Left lung (tissue), 14 donors: ENCODE measurements at places on chromosomes 6 and 20. TPM values are rescaled to one million over a fixed set of nuclear protein-coding genes. Genes with fewer than 3 reads are reported as not detected.

DNA sequence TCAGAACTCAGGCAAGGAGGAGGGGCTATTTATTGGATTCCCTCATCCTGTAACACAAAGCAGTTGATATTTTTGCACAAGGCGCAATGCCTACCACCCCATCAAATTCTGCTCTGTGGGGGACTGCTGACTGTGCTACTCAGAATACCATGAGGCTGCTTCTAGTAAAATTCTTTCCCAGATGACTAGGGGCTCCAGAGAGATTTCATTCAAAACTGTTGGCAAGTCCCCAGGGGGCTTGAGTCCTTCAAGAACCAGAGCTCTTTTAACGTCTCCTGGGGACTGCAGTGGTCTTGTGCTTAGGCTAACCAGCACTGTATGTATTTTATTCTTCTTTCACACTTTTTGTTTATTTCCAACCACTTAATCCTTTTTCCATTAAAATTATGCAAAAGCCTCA, 365.9 kb upstream of the AGPAT4 start:
- no peaks in the 10 kb centered on the region for H3K36me3 ChIP-seq
- no peak overlapping the region for H3K27ac ChIP-seq
- DNase-seq = no peak
- no peak overlapping the region for H3K4me3 ChIP-seq

DNA sequence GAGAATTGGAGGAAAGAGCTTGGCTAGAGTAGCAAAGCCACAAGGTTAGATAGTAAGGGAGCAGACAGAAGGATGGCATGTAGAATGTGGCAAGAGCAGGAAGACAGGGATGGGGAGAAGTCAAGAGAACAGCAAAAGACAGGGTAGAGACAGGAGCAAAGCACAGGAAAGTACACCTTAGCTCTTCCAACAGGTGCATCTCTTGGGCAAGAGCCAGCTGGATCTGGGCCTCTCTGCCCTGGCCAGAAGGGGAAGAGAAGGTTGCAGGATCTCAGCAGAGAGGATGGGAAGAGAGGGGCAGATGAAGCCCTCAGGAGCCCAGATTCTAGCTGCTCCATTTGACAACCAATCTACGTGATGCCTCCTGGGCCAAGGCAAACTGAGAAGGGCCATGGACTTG, 16.7 kb downstream of the SCUBE3 start:
- no peak overlapping the region for H3K27ac ChIP-seq
- no peak for DNase-seq
- H3K4me1 ChIP-seq = no peaks in the 10 kb centered on the region

DNA sequence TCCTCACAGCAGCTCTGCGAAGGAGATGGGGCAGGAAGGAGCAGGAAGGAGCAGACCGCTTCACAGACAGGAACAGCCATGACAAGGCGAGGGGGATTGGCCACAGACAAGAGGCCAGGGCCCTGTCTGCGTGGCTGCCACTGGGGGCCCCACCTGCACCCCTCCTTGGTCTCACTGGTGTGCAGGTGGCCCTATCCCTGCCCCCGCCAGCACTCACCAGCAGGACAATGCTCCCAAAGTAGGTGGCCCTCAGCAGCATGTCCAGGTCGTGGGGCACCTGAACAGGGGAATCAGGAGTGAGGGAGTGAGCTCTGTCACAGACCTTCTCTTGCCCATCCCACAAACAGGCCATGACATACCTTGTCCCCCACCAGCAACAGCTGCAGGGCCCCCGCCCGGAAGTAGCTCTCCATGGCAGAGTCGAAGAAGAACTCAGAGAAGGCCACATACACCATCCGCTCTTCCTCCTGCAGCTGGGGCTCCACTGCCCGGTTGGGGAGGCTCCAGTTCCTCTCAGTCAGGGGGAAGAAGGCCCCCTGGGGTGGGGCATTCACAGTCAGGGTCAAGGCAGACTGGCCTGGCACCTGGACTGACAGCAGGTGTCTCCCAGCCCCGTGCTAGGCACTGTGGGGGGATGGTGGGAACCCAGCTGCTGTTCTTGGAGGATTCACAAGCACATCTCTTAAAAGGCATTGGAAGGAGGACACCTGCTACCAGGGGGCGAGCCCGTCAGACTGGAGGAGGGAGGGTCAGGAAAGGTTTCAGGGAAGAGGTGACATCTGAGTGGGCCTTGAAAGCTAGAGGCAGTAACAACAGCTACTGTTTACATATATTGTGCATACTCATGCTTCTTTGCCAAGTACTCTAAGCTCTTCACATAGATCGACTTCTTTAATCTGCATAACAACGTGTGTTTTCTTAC, 7.1 kb downstream of the PLTP start:
- H3K27me3 ChIP-seq = no peaks in the 10 kb centered on the region
- no peaks in the 10 kb centered on the region for H3K36me3 ChIP-seq
- no peak for DNase-seq
- no peak overlapping the region for H3K4me3 ChIP-seq
- no peak overlapping the region for H3K27ac ChIP-seq

GRCh38 chr20:38156888-38157634, 8.0 kb downstream of the TGM2 start:
- H3K36me3 ChIP-seq = peaks cover 32% of the 10 kb centered on the region
- H3K27ac ChIP-seq = peak overlapping the region; percentile 78
- H3K27me3 ChIP-seq = no peaks in the 10 kb centered on the region
- peaks cover 87% of the 10 kb centered on the region for H3K4me1 ChIP-seq

GRCh38 chr6:37242429-37243052, 15.0 kb upstream of the TBC1D22B start:
- H3K4me1 ChIP-seq = peaks cover 16% of the 10 kb centered on the region
- H3K36me3 ChIP-seq = no peaks in the 10 kb centered on the region
- no peak overlapping the region for H3K4me3 ChIP-seq

GRCh38 chr6:148217051-148217450, 125.6 kb upstream of the SASH1 start:
- no peaks in the 10 kb centered on the region for H3K27me3 ChIP-seq
- no peak for DNase-seq
- H3K4me1 ChIP-seq = no peaks in the 10 kb centered on the region
- H3K27ac ChIP-seq = no peak overlapping the region

GRCh38 chr6:43828711-43829110, 58.7 kb downstream of the VEGFA start:
- no peak overlapping the region for H3K27ac ChIP-seq
- H3K36me3 ChIP-seq = no peaks in the 10 kb centered on the region
- no peaks in the 10 kb centered on the region for H3K27me3 ChIP-seq
- peaks cover 13% of the 10 kb centered on the region for H3K4me1 ChIP-seq

DNA sequence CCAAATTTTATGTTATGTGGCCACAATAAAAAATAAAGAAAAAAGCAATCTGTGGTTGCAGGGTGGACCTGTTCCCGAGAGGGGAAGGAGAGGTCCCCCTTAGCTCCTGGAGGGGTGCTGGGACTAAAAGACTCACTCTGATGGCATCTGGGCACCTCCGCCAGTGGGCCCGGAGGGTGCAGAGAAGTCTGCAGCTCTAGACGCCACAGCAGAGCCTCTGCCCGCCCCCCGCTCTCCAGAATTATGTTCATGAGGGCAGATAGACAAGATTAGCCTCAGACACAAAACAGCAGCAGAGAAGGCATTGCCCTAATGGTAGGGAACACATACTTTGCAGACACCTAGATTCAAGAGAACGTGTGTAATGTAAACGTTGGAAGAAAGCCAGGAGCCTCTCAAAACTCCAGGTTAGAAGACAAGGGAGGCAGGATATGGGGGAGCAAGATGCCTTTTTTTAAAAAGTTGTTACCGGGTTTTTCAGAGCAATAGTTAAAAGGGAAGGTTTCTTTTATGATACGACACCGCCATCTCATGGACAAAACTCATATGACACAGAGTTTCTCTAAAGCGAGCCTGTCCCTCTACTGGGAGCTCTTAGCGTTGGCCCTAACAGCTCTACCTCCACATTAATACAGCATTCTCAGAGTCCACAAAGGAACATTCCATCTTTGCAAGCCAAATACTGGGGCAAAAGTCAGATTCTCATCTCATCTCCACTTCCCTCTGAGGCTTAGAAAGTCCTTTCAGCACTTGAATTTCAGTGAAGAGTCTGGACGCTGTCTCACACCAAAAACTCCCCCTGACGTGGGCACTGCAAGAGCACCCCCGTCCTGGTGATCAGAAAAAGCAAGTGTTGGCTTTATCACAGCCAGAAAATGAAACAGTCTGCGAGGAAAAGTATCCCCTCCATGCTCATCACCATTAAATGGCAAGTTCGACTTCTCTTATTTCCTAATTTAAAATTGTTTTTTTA, 47.2 kb downstream of the FOXF2 start:
- H3K27me3 ChIP-seq = peaks cover 46% of the 10 kb centered on the region
- no peak overlapping the region for H3K4me3 ChIP-seq
- no peak overlapping the region for H3K27ac ChIP-seq
- DNase-seq = peak; percentile 78
- no peaks in the 10 kb centered on the region for H3K4me1 ChIP-seq

- no peak overlapping the region for H3K4me3 ChIP-seq
- peaks cover 82% of the 10 kb centered on the region for H3K36me3 ChIP-seq
- H3K4me1 ChIP-seq = no peaks in the 10 kb centered on the region
- no peaks in the 10 kb centered on the region for H3K27me3 ChIP-seq
- DNase-seq = no peak
- no peak overlapping the region for H3K27ac ChIP-seq
Observed at GRCh38 chr20:62888406-62888805, 26.8 kb upstream of the TCFL5 start.

- no peaks in the 10 kb centered on the region for H3K4me1 ChIP-seq
- no peak overlapping the region for H3K4me3 ChIP-seq
- DNase-seq = no peak
- no peaks in the 10 kb centered on the region for H3K36me3 ChIP-seq
- H3K27me3 ChIP-seq = no peaks in the 10 kb centered on the region
- no peak overlapping the region for H3K27ac ChIP-seq
Observed at GRCh38 chr6:88872962-88873361, 90.5 kb downstream of the RNGTT start.

- no peak overlapping the region for H3K27ac ChIP-seq
- H3K36me3 ChIP-seq = no peaks in the 10 kb centered on the region
- no peak overlapping the region for H3K4me3 ChIP-seq
- no peaks in the 10 kb centered on the region for H3K4me1 ChIP-seq
Observed at GRCh38 chr20:44296011-44296410, 15.0 kb downstream of the FITM2 start.

- no peak for DNase-seq
- no peaks in the 10 kb centered on the region for H3K27me3 ChIP-seq
- H3K4me3 ChIP-seq = no peak overlapping the region
- H3K4me1 ChIP-seq = no peaks in the 10 kb centered on the region
- H3K27ac ChIP-seq = no peak overlapping the region
Observed at GRCh38 chr6:51350308-51350904, 531.7 kb downstream of the TFAP2B start.

DNA sequence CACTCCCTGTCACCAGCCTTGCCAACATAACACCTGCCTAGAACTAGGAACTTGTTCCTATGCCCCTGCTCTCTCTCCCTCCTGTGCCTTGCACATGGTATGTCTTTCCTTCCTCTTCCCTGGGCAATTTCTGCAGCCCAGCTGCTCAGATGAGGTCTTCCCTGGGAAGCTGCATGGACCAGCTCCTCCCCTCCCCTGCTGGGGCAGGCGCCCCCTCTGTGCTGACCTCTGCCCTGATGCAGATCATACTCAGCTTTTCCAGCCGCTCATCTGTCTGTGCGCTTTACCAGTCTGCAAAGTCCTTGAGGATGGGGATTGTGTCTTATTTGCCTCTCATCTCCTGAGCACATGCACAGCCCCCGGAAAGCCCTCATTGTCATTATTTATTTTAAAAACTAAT, 161.8 kb downstream of the SCML4 start:
- H3K27me3 ChIP-seq = no peaks in the 10 kb centered on the region
- no peak overlapping the region for H3K4me3 ChIP-seq
- H3K4me1 ChIP-seq = peaks cover 4% of the 10 kb centered on the region
- no peaks in the 10 kb centered on the region for H3K36me3 ChIP-seq
- DNase-seq = no peak

DNA sequence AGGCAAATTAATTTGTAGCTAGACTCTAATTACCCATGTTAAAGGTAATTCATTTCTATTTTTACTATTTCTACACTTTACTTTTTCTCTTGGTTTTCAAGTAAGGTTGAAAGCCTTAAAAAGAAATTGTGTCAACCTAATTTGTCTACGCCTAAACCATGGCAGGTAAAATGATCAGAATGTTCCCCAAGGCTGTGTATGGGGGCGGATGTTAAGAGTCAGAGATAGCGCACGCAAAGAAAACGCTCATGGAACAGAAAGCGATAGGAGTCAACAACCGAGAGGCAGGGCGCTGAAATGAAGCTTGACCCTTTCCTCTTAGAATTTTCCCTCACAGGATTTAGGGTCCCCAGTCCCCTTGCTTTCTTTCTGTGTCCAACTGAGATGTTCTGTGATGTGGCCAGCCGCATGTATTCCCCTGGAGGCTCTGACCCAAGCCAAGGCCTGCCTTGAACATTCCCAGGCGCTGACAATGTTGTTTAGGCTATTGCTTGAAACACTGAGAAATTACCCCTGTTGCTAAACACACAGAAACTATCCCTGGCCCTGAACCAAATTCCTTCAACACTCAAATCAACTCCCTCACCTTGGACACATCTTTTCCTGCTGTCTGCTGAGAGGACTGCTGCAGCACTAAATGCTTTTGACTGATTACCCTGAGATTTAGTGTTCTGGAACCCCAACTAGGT, 10.9 kb downstream of the PSMB1 start:
- H3K27me3 ChIP-seq = no peaks in the 10 kb centered on the region
- DNase-seq = no peak
- no peak overlapping the region for H3K4me3 ChIP-seq
- peaks cover 99% of the 10 kb centered on the region for H3K36me3 ChIP-seq
- no peak overlapping the region for H3K27ac ChIP-seq

- no peak overlapping the region for H3K4me3 ChIP-seq
- H3K27ac ChIP-seq = no peak overlapping the region
- no peak for DNase-seq
- H3K4me1 ChIP-seq = no peaks in the 10 kb centered on the region
- no peaks in the 10 kb centered on the region for H3K36me3 ChIP-seq
Observed at GRCh38 chr6:63418741-63419140, 99.0 kb upstream of the LGSN start.

GRCh38 chr6:14567842-14568241, 450.3 kb downstream of the CD83 start:
- H3K27me3 ChIP-seq = no peaks in the 10 kb centered on the region
- H3K4me1 ChIP-seq = no peaks in the 10 kb centered on the region
- no peaks in the 10 kb centered on the region for H3K36me3 ChIP-seq
- H3K27ac ChIP-seq = no peak overlapping the region

GRCh38 chr20:37839955-37840354, 63.0 kb upstream of the VSTM2L start:
- no peak overlapping the region for H3K4me3 ChIP-seq
- no peaks in the 10 kb centered on the region for H3K27me3 ChIP-seq
- H3K36me3 ChIP-seq = peaks cover 49% of the 10 kb centered on the region
- no peaks in the 10 kb centered on the region for H3K4me1 ChIP-seq

- peak overlapping the region; percentile 90 for H3K27ac ChIP-seq
- H3K27me3 ChIP-seq = no peaks in the 10 kb centered on the region
- DNase-seq = peak; percentile 86
- peaks cover 49% of the 10 kb centered on the region for H3K4me1 ChIP-seq
- no peaks in the 10 kb centered on the region for H3K36me3 ChIP-seq
Observed at GRCh38 chr20:58389324-58389967, 417 bp downstream of the VAPB start.

The WFDC5 gene
- total RNA-seq = 0.37 TPM

The FIG4 gene
- 24.5 TPM for total RNA-seq

The NRN1 gene
- total RNA-seq = 6.5 TPM

The CTCFL gene
- not detected for total RNA-seq

The OXT gene
- total RNA-seq = 0.55 TPM

The LST1 gene
- total RNA-seq = 32.7 TPM

The GPR63 gene
- total RNA-seq = 0.71 TPM

The PERP gene
- 31.4 TPM for total RNA-seq
